ENCODE measurements at places on chromosomes 6 and 20. TPM values are rescaled to one million over a fixed set of nuclear protein-coding genes. Genes with fewer than 3 reads are reported as not detected.

DNA sequence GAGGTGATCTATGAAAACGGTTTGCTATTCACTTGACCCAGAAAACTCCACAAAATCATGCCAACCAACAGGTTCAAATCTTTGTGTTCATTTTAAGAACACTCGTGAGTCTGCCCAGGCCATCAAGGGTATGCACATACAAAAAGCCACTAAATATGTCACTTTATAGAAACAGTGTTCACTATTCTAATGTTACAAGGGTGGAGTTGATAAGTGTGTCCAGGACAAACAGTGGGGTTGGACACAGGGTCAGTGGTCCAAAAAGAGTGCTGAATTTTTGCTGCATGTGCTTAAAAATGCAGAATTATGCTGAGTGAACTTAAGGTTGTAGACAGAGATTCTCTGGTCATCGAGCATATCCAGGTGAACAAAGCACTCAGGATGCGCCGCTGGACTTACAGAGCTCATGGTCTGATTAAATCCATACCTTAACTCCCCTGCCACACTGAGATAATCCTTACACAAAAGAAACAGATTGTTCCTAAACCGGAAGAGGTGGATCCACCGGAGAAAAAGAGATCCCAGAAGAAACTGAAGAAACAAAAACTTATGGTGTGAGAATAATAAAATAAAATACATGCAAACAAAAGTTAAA, 23.5 kb downstream of the KIAA0408 start:
- DNase-seq = no peak
- H3K4me1 ChIP-seq = no peaks in the 10 kb centered on the region
- H3K4me3 ChIP-seq = no peak overlapping the region
- no peaks in the 10 kb centered on the region for H3K36me3 ChIP-seq
- no peaks in the 10 kb centered on the region for H3K27me3 ChIP-seq
- no peak overlapping the region for H3K27ac ChIP-seq

MUCL3 gene
- total RNA-seq = 0.31 TPM

GRCh38 chr6:92706976-92707375, 712.4 kb downstream of the EPHA7 start:
- DNase-seq = no peak
- no peaks in the 10 kb centered on the region for H3K4me1 ChIP-seq
- no peaks in the 10 kb centered on the region for H3K36me3 ChIP-seq
- no peaks in the 10 kb centered on the region for H3K27me3 ChIP-seq
- H3K27ac ChIP-seq = no peak overlapping the region

- DNase-seq = no peak
- H3K36me3 ChIP-seq = no peaks in the 10 kb centered on the region
- H3K4me1 ChIP-seq = no peaks in the 10 kb centered on the region
- H3K27ac ChIP-seq = no peak overlapping the region
These were observed 516.2 kb downstream of the BCKDHB start for GRCh38 chr6:80622641-80623040.

- H3K27me3 ChIP-seq = peaks cover 11% of the 10 kb centered on the region
- H3K36me3 ChIP-seq = no peaks in the 10 kb centered on the region
- DNase-seq = no peak
- peaks cover 24% of the 10 kb centered on the region for H3K4me1 ChIP-seq
- H3K27ac ChIP-seq = peak overlapping the region; percentile 31
These were observed 35.5 kb upstream of the FOXC1 start for GRCh38 chr6:1574083-1574761.

GRCh38 chr6:1802491-1803395, 193.0 kb downstream of the FOXC1 start:
- peaks cover 34% of the 10 kb centered on the region for H3K4me1 ChIP-seq
- H3K36me3 ChIP-seq = no peaks in the 10 kb centered on the region

- no peak for DNase-seq
- H3K4me3 ChIP-seq = no peak overlapping the region
- peaks cover 4% of the 10 kb centered on the region for H3K4me1 ChIP-seq
These were observed 20.4 kb upstream of the EFHC1 start for GRCh38 chr6:52399511-52400312.

GRCh38 chr6:119655124-119655523, 305.6 kb upstream of the MAN1A1 start:
- H3K36me3 ChIP-seq = no peaks in the 10 kb centered on the region
- no peak overlapping the region for H3K4me3 ChIP-seq
- DNase-seq = no peak
- H3K4me1 ChIP-seq = no peaks in the 10 kb centered on the region
- no peak overlapping the region for H3K27ac ChIP-seq

IPCEF1 gene
- 0.40 TPM for total RNA-seq
